Stimulated activated CD8-positive, alpha-beta memory T cell treated with anti-CD3 and anti-CD28 coated beads, Interleukin-4, amount 100 ng/mL, for 1 hour (primary cell): ENCODE measurements at places on chromosomes 3 and 15.

DNA sequence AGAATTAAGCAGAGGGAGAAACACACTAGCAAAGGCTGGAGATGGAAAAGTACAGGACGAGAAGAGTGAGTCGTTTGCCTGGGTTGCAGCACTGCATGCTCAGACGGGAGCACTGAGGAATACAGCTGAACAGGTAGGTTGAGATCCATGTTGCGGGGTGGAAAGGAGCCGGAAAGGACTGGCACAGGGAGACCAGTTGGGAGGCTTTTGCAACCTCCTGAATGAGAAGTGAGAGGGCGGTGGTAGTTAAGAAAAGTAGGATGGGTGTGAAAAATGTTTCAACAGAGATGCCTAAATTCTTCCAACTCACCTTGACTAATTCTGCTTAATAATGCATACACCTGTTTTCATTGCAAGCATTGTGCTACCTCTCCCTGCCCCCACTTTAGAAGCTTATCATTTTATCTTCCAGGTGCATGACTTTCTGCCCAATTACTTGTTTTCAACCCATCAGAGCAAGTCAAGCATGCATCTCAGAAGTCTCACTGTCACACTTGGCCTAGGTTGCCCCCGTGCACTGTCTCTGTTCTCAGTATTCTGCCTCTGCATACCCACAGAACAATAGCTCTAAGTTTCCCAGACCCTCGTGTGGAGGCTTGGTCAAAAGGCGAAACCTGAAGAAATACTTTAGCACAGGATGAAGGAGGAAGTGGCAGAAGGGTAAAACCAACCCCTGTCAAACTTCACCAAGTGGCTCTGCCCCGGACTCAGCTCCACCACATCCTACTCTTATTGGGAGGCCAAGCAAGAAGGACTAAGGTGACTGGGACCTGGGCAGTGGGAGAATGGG, 199.3 kb upstream of the BCL6 start:
- no peak for DNase-seq

DNA sequence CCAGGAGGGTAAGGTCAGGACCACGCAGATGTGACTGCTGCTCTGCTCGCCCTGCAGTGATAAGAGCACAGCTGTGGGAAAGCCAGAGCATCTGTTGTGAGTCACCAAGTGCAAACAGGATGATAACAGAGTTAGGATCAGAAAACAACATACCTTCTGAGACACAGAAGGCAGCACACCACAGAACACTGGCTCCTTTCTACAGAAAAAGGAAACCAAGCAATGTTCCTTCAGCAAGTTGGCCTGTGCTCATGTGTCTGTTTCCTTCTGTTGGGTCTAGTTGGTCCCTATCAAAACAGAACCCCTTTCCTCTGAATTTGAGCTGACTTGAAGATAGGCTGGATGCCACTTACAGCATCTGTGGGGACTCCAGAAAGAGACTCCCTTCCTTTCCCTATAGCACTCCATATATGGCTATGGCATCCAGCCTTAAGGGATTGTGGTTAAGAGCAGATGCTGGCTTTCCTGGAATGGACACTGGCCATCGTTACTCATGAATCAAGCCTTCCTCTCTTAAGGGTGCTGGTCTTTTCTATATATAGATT, 440.7 kb upstream of the THBS1 start:
- no peak for DNase-seq

DNA sequence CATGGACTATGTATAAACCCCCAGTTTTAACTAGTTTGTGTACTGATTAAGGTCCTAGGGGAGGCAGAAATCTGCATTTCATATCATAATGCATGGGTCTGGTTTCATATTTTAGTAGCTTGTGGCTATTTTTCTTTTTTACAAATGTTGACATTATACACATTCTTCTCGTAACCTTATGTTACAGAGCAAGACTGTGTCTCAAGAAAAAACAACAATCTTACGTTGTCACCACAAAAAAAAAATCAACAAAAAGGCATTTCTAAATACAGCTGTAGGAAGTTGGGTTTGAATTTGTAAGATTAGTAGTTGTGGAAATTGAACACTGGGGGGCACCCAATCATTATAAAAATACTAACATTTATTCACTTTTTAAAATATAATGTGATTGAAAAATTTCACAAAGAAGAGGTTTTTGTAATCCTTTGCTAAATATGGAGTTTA, 17.9 kb downstream of the SERP1 start:
- DNase-seq, result no peak

DNA sequence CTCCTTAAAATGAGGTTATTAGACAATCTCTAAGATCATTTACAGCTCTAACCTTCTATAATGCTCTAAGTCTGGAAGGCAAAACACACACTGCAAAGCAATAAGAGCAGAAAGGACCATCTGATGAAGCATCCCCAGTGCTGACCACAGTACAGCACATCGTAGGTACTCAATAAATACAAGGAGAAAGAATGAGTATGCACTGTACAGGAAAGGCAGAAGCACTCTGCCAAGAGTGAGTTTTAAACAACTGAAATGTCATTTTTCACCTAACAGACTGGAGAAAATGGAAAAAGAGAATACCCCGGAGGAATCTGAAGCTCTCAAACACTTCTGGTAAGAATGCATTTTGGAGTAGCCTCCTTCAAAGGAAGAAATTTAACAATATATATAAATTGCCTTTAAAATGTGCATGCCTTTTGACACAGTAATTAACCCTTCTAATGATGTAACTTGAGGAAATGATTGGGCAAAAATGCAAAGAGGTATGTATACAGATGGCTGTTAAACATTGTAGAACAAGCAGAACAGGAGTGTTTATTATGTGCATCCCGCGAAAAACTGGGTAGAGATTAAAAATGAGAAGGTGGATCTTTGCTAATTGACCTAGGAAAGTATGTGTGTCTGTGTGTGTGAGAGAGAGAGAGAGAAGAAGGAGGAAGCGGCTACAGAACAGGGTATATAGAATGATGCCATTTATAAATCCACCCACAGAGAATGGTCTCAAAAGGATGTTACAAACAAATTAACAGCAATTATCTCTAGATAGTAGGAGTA, 8.0 kb upstream of the OXTR start:
- no peak for DNase-seq

DNA sequence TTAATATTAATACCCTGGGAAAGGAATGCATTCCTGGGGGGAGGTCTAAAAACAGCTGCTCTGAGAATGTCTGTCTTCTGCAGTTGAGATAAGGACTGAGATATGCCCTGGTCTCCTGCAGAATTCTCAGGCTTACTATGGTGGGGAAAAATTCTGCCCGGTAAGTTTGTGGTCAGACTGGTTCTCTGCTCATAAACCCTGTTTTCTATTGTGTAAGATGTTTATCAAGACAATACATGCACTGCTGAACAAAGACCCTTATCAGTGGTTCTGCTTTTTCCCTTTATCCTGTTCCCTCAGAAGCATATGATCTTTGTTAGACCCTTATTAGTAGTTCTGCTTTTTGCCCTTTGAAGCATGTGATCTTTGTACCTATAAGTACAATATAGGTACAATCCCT, 494.6 kb downstream of the CNTN6 start:
- DNase-seq, result no peak

- DNase-seq, result no peak
These were observed 48.5 kb upstream of the SKIL start for GRCh38 chr3:170309046-170309445.

DNA sequence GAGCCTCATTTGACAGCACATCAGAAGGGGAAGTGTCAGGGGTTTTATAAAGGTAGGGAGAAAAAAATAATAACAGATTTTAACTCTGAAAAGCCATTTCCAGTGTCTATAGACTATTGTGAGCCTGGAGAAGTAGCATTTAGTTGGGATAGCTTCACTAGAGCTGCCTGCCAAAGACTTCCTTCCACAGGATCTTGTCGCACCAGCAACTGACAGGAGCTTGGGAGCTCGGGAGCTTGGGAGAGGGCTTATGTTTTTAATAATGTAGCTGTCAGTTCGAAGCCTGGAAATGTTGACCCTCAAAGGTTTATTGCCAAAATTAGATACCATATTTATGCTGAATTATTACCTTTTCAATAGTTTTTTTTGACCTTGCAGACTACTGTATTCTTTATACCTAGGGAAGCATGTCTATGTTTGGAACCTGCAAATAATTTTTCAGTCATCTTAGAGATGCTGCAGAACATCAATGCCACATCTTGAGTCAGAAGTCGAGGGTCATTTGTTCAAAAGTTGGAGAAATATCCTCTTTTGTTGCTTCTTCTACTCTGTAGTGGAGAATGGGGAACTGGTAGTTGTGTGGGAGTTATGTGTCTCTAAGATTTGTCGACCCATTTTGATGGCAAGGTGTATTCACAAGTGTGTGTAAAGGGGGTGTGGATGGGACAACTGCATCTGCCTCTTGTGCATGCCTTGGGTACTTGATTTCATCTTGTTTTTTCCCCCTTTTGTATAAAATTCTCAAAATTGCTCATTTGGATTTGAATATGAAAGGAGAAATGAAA, 41.7 kb downstream of the ARPP21 start:
- DNase-seq, result no peak
